ENCODE measurements at places on chromosomes 3 and 15. TPM values are rescaled to one million over a fixed set of nuclear protein-coding genes. Genes with fewer than 3 reads are reported as not detected.

- DNase-seq, result no peak
Measured at GRCh38 chr15:88866295-88866881, 29.0 kb downstream of the HAPLN3 start.

DNA sequence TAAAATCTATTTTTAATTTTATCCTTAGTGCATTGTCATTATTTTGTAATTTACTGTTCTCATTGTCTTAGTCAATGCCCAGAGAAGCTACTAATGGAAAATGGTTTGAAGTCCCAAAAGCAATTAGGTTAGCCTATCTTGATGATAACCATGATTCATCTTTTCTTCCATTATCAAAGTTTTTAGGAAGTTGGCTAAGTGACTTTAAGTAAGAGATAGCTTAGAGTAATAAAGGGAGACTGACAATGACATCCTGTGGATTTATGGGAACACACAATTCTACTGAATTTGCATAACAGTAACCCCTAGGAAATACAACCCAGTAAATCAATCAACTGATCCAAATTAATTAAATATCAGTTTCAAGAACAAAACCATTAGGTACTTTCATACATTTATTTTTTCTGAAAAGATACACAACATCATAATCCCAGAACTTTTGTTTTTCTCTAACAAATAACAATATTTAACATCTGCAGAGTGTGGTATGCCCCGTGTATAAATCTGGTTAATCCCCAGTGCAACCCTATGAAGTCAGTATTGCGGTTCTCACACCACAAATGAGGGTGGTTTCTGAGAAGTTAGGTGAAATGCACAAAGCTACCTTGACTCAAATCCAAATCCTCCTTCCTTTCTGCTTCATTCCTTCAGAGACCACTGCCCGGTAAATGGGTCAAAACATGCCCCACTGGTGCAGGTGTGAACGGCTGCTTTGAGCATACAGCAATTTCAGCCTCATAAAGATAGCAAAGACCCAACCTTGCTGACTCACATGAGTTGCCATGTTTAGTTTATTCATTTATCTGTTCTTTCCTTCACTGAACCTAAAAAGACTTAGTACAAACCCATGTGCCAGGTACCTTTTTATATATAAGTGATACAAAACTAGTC, 202.1 kb downstream of the TBL1XR1 start:
- no peak for DNase-seq

DNA sequence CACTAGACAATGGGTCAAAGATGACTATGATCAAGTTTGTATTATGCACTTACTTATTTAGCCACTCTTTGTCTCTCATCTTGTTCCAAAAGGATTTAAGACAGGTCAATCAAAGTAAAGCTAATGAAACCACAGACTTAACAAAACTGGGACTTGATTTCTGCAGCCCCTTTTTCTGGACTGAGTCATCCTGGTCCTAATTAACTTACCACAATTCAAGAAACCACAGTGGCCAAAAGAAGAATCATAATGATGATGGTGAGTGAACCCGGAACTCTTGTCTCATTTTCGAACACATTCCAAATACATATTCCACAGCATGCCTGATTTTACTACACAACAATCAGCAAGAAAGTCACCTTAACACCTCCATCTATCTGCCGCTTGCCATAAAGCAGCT, 1333.0 kb downstream of the ROBO1 start:
- no peak for DNase-seq

- DNase-seq, result peak; percentile 78
Measured at GRCh38 chr3:56921573-56922453, 120.1 kb upstream of the ARHGEF3 start.

GRCh38 chr3:62094461-62094860, 278.9 kb downstream of the FEZF2 start:
- no peak for DNase-seq

DNA sequence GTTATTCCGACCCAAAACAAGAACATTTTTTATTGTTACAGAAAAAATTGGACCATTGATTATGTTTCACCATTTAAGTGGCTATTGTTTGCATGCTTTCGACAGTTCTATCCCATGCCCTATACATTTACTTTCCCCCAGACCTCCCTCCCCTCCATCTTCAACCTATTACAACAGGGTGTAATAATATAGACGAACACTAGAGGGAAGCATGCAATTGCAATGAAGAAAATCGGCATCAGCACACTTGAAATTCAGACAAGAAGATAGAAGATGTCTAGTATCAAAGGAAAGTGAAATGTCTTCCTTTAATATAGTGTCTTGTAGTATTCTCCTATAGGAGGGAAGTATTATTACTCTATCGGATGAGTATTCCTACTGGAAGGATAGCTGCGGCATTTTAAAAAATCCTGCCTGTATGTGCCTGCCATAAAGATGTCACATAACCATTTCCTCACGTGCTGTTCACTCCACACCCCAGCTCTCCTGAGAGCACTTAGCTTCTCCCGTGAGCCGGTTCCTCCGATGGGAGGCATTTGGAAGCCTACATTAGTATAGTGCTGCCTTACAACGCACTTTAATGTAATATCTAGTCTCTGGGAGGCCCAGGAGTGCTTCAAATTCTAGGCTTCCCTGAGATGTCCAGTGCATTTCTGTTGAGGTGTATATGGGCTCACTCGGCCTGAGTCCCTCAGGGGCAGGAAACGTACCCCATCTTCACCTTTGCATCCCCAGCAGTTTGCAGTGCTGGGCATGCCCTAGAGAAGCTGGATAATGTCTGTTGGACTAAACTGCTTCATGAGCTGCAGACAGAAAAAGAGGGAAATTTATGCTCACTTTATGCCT, 17.8 kb upstream of the ERICH6 start:
- DNase-seq, result peak; percentile 72

GRCh38 chr3:192307631-192308030, 419.7 kb downstream of the FGF12 start:
- DNase-seq, result peak; percentile 41

DNA sequence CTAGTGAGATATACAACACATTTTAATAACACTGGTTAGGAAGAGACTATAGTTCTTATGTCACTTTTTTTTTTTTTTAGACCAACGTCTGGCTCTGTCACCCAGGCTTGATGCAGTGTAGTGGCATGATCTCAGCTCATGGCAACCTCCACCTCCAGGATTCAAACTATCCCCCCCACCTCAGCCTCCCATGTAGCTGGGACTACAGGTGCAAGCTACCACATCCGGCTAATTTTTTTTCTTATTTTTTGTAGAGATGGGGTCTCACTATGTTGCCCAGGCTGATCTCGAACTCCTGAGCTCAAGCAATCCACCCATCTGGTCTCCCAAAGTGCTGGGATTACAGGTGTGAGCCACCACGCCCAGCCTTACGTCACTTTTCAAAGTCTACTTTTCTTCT, 100.8 kb downstream of the FOXP1 start:
- DNase-seq, result no peak

GRCh38 chr3:191324936-191325335, 4.3 kb upstream of the CCDC50 start:
- DNase-seq, result no peak

DNA sequence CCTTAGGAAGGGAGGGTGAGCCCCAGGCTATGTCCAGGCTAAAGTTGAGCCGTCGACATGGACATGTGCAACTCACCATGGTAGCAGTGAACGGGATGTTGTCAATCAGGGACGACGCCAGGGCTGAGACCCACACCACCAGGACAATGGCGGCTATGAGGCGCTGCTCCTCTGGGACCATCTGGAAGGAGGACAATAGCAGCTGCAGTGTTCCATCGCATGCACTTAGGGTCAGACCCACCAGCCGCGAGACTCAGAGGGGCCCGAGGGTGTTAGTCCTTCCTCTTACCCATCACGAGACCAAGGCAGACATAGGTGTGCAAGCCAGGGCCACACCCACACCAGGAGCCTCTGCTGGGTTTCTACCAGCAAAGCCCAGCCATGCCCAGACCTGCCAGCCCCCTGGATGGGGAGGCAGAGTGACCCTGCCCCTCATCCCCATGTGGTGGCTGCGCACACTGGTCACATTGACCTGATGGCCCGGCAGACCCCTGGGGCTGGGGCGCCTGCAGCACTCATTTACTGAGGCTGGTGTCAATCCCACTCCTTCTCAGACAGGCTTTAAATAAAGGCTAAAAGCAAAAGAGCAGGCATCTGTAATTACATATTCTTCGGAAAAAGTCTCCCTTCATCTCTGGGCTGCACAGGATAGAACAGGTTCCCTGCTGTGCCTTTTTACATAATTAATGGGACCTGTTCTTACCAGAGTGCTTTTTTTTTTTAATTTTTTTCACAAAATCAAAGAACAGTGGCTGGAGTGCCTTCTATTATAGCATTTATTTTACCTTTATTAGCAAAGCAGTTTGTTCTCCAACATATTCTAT, 227.8 kb downstream of the OCA2 start:
- no peak for DNase-seq

DNA sequence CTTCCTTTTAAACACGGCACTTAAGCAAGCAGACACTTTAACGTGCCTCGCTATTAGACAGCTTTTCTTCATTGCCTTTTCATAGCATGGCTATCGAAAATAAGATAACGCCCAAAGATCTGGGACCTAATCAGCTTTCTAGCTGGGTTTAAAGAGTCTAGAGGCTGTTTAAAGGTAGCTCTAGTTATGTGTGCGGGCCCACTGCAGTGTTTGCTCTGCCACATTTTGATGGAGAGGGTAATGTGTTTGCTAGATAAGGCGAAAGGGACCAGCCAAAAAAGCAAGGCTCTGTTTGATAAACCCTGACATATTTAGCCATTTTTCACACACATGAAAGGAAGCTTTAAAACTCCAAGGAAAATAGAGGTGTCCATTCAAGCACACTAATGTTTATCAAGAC, 91.6 kb downstream of the NR2F2 start:
- DNase-seq, result no peak

DNA sequence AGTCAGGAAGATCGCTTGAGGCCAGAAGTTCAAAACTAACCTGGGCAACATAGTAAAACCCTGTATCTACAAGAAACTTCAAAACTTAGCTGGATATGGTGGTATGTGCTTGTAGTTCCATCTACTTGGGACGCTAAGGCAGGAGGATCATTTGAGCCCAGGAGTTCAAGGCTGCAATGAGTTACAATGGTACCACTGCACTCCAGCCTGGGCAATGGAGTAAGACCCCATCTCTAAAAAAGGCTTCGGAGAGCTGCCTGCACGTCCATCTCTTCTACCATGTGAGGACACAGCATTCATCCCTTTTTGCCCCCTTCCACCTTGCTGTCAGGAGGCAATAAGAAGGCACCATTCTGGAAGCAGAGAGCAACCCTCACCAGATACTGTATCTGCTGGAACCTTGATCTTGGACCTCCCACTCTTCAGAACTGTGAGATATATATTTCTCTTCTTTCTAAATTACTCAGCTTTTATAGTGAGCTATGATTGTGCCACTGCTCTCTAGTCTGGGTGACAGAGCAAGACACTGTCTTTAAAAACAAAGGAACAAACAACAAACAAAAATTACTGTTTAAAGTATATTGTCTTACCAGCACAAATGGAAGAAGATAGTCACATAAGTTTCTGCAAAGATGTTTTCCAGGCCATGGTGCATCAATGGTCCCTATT, 4.2 kb upstream of the BTLA start:
- no peak for DNase-seq

DNA sequence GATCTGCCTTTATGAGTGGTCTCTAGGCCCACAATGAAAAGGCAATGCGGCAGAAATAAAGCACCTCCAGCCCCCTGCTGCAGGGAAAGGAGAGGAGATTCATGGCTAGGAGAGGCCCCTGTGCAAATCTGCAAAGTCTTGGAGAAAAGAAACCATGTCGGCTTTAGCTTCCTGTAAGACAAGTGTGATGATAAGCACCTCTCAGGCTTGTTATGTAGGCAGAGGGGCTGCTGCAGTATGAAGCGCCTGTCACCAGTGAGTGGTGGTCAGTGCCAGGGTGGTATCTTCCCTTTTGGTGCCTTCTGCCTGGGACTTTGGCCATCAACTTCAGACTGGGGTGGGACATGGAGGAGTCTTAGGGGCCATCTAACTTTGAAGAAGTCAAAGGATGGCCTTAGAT, 59.2 kb upstream of the ARHGEF3 start:
- DNase-seq, result peak; percentile 9

DNA sequence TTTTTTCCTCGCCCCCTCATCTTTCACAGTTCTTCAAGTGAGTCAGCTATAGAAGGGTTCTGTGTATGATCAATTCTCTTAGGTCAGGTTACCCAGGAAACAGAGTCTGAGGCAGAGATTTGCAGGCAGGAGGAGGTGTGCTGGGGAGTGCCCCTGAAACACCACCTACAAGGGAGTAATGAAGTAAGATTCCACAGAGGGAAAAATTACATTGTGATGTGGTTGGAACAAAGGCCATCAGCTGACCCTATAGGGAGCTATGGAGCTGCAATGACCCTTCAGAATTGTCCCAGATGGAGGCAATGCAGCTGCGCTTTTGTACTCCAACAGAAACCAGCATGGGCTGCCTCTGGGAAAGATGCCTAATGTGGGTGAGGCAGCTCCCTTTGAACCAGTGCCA, 142.2 kb upstream of the CNTN3 start:
- DNase-seq, result no peak

- no peak for DNase-seq
Measured at GRCh38 chr3:179958143-179958542, 78.6 kb downstream of the PEX5L start.

DNA sequence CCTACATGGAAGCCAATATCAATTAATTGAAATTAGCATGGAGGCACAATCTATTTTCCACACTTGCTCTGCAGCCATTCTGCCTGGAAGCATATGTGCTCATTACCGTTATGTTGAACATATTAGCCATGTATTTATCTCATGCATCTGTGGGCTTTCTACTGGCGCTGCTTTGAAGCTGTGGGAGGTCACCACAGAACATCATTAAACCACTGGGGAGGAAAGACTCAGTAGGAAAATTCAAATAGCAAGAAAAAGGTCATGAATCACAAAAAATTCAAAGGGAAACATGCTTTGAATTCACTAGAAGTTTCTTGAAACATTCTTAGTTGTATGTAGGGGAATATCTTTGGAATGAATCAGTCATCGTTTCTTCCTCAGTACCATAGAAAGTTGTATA, 652.5 kb downstream of the EDEM1 start:
- no peak for DNase-seq

GRCh38 chr3:135792858-135793475, 172.6 kb upstream of the PPP2R3A start:
- no peak for DNase-seq

Gene PIF1
- total RNA-seq, result 70.9 TPM

Gene CXCR6
- total RNA-seq, result not detected

Gene FOXL2
- total RNA-seq, result not detected

Gene ISLR
- 1.6 TPM for total RNA-seq

Gene TNFAIP8L3
- not detected for total RNA-seq

Gene GOLGA6B
- total RNA-seq, result not detected

Gene SNX22
- total RNA-seq, result 2.1 TPM

Gene OXTR
- total RNA-seq, result 0.49 TPM

Gene DOCK3
- total RNA-seq, result 1.3 TPM

Gene SOX14
- total RNA-seq, result not detected

Gene CYP1A2
- not detected for total RNA-seq

Gene SPINK8
- total RNA-seq, result not detected
